Activated CD8-positive, alpha-beta T cell treated with anti-CD3 and anti-CD28 coated beads for 36 hours (primary cell): ENCODE measurements at places on chromosomes 1 and 21. TPM values are rescaled to one million over a fixed set of nuclear protein-coding genes. Genes with fewer than 3 reads are reported as not detected.

Gene NEXN
- 2.8 TPM for total RNA-seq

Gene A3GALT2
- not detected for total RNA-seq

Gene PTAFR
- total RNA-seq: 0.25 TPM

Gene JTB
- 153 TPM for total RNA-seq

- peaks cover 1% of the 10 kb centered on the region for H3K36me3 ChIP-seq
- DNase-seq: no peak
- H3K27ac ChIP-seq: no peak overlapping the region
- H3K27me3 ChIP-seq: no peaks in the 10 kb centered on the region
- H3K4me3 ChIP-seq: no peak overlapping the region
- no peaks in the 10 kb centered on the region for H3K4me1 ChIP-seq
These were observed 579.9 kb downstream of the DPYD start for GRCh38 chr1:97340951-97341350.

DNA sequence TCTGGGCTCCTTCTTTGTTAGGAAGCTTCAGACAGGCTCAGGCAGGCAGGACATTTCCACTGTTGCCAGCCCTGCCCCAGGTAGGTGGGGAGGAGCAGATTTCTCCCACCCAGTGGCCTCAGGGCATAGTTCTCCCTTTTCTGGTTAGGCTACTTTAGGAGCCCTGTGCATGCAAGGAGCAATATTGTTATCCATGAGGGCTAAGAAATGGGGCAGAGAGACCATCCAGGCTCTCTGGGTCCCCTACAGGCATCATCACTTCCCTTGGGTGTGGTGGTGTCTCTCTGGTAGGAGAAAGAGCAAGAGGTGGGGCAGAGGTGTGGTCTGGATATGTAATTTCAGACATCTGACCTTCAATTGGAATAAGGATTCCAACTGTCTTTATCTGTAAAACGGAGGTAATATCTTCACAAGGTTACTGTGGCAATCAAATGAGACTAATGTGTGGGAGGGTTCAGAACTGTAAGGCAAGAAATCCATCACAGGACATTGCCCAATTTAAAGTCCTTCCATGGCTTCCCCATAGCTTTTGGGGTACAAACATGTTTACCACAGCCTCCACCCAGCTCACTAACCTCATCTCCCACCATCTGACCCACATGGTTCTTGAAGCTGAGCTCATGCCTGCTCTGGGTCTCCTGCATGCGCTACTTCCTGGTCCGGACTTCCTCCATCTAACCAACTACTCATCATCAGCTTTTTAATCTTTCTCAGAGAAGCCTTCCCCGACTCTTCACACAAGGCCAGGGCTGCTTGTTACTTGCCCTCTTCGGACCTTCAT lies 26.1 kb downstream of the PCAT6 start:
- H3K4me1 ChIP-seq: peaks cover 43% of the 10 kb centered on the region
- H3K27me3 ChIP-seq: no peaks in the 10 kb centered on the region

DNA sequence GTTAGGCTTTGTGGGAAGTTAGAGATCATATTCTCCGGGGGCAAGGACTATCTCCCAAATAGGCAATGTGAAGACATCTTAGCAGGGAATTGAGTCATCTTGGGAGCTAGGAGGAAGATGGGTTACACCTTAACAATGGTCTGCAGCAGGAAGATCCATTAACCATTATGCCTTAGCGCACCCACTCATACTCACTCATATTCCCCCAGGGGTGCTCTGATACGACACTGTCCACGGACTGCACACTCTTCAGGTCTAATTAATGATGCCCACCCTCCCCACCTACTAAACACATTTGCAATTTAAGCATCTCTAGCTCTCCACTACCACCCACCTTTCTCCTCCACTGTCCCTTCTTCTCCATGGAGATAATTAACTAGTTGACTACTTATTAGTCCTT lies 857 bp upstream of the AK5 start:
- H3K4me3 ChIP-seq: peak overlapping the region; percentile 62
- peaks cover 2% of the 10 kb centered on the region for H3K27me3 ChIP-seq
- H3K4me1 ChIP-seq: peaks cover 22% of the 10 kb centered on the region
- H3K27ac ChIP-seq: no peak overlapping the region
- no peak for DNase-seq

DNA sequence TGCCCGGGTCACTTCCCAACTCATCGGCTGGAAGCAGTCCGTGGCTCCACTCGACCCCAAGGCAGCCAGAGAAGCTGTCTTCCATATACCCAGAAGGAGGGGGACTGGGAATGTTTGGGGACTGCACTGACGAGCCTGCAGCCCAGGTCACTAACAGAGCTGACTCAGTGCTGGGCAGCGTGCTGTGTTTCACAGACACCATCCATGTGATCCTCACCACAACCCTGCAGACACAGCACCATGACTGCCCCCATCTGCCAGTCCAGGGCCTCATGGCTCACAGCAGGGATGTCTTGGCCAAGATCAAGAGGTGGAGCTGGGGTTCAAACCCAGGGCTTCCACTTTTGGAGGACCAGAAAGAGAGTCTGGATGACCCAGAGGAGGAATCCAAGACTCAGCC lies 67.9 kb downstream of the KLHDC7A start:
- peaks cover 17% of the 10 kb centered on the region for H3K27me3 ChIP-seq
- H3K36me3 ChIP-seq: no peaks in the 10 kb centered on the region
- no peak for DNase-seq
- H3K27ac ChIP-seq: no peak overlapping the region
- H3K4me3 ChIP-seq: no peak overlapping the region
- no peaks in the 10 kb centered on the region for H3K4me1 ChIP-seq

DNA sequence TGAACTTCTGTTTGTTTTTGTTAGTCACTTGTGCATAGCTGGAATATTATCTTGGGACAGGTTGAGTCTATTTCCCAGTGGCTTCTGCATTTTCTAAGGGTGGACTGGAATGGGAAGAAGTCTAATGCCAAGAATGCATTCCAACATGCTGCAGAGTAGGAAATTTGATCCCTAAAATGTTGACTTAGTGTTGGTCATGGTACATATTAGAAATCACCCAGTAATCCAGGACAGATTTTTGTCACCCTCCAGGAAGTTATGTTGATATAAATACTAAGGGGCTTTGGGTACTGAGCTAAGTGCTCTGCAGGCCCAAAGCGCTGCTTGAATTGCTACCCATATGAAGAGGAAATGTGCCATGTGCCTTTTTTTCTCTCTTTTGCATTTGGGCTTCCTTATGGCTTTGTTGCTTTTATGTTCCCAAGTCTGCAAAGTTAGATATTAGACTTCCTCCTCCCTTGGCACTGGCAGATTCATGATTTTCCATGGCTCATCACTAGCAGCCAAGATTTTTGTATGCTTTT lies 10.0 kb downstream of the ARID1A start:
- peak overlapping the region; percentile 85 for H3K27ac ChIP-seq
- H3K27me3 ChIP-seq: no peaks in the 10 kb centered on the region
- no peak for DNase-seq
- H3K4me3 ChIP-seq: peak overlapping the region; percentile 62
- peaks cover 53% of the 10 kb centered on the region for H3K36me3 ChIP-seq
- H3K4me1 ChIP-seq: peaks cover 38% of the 10 kb centered on the region

GRCh38 chr1:192461684-192462083 lies 113.9 kb upstream of the RGS1 start:
- no peak overlapping the region for H3K27ac ChIP-seq
- no peak for DNase-seq
- peaks cover 12% of the 10 kb centered on the region for H3K27me3 ChIP-seq
- H3K4me3 ChIP-seq: no peak overlapping the region

DNA sequence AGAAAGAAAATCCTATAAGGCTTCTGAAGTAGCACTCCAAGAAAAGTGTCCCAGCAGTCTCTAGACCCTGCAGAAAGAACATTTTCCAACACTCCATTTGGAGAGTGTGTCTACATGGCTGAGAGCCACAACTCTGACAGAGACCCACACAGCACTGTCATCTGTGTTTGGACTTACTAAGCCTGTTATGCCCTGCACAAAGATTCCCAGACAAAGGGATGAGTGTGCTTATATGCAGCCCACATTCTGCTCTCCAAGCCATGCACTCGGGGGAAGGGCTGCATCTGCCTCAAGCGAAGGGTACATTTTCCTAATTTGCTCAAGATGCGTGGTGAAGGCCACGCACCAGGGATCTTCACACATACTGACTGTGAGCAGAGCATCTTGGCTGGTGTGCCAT lies 24.4 kb upstream of the SLAMF6 start:
- H3K27ac ChIP-seq: no peak overlapping the region
- DNase-seq: no peak
- H3K4me3 ChIP-seq: no peak overlapping the region
- no peaks in the 10 kb centered on the region for H3K27me3 ChIP-seq

GRCh38 chr1:220144051-220144450 lies 50.1 kb downstream of the IARS2 start:
- no peaks in the 10 kb centered on the region for H3K4me1 ChIP-seq
- no peak for DNase-seq
- H3K27ac ChIP-seq: no peak overlapping the region
- H3K4me3 ChIP-seq: no peak overlapping the region
- peaks cover 46% of the 10 kb centered on the region for H3K36me3 ChIP-seq

- H3K27ac ChIP-seq: no peak overlapping the region
- no peak for DNase-seq
- H3K27me3 ChIP-seq: peaks cover 12% of the 10 kb centered on the region
- no peaks in the 10 kb centered on the region for H3K4me1 ChIP-seq
- H3K4me3 ChIP-seq: no peak overlapping the region
These were observed 18.6 kb downstream of the LYPD8 start for GRCh38 chr1:248736977-248737376.

GRCh38 chr1:79785561-79785960 lies 779.0 kb upstream of the ADGRL4 start:
- no peak for DNase-seq
- no peak overlapping the region for H3K27ac ChIP-seq
- no peaks in the 10 kb centered on the region for H3K27me3 ChIP-seq
- H3K36me3 ChIP-seq: no peaks in the 10 kb centered on the region
- no peaks in the 10 kb centered on the region for H3K4me1 ChIP-seq
- no peak overlapping the region for H3K4me3 ChIP-seq

DNA sequence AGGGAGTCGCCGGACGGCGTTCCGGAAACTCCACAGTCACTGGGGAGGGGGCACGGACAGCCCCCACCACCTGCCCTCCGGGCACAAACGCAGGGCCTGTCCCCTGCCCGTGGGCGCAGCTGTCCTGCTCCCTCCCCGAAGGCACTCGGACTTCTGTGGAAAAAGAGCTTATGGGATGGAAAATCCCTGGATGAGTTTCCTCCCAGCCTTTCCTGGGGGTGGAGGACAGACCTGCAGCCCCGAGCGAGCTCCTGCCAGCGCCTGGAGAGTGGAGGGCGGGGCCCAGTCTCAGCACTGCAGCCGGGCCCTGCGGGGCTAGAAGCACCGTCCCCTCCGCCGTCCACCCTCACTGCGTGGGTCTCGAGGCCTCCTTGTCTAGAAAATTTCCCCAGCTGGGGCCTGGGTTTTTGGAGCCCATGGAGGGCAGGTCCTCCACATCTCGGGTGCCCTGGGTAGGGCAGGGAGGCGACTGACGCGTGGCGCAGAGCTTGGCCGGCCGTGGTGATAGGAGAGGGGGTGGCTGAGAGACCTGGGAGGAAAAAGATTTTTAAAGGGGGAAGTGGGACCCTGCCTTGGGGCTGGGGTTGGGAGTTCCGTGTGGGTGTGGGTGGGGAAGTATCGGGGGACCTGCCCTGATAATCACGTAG lies 6.4 kb upstream of the COL6A1 start:
- peaks cover 30% of the 10 kb centered on the region for H3K4me1 ChIP-seq
- no peak for DNase-seq
- H3K27me3 ChIP-seq: peaks cover 15% of the 10 kb centered on the region
- H3K4me3 ChIP-seq: peak overlapping the region; percentile 7
- H3K36me3 ChIP-seq: no peaks in the 10 kb centered on the region

DNA sequence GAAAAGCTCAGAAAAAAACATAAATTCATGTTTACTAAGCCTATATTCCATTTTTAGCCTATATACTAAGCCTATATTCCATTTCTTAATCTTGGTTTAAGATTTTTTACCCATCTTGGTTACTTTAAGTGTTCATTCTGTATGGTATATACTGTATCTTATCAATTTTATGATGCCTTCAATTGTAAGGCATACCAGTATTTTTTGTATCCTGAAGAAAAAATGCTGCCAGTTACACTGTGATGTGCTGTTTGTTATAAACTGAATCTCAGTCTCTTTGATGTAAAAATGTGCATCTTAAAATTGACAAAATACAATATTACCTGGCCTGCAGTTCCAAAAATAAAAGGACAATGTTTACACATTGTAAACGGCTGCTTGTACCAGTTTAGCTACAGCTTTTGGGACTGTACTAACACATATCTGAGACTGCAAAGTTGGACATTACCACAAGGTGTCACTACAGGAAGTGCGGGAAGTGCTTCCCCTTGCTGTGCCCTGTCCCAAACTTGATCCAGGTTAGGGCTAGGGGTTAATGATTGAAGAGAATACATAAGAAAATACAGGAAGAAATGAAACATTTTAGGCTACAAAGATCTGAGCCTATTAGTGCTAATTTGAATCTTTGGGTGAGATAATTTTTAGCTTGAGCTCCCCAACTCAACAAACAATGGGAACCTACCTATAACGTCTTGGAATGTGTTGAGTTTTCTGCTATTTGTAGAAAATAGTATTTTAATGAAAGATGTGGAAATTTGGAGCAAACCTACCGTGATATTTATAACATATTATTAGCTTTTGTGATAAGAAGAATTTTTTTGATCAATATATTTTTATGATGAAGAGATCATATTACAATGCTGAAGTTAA lies 108.9 kb downstream of the LBR start:
- H3K4me1 ChIP-seq: no peaks in the 10 kb centered on the region
- H3K27ac ChIP-seq: no peak overlapping the region
- no peak overlapping the region for H3K4me3 ChIP-seq
- peak; percentile 26 for DNase-seq
- H3K36me3 ChIP-seq: no peaks in the 10 kb centered on the region

DNA sequence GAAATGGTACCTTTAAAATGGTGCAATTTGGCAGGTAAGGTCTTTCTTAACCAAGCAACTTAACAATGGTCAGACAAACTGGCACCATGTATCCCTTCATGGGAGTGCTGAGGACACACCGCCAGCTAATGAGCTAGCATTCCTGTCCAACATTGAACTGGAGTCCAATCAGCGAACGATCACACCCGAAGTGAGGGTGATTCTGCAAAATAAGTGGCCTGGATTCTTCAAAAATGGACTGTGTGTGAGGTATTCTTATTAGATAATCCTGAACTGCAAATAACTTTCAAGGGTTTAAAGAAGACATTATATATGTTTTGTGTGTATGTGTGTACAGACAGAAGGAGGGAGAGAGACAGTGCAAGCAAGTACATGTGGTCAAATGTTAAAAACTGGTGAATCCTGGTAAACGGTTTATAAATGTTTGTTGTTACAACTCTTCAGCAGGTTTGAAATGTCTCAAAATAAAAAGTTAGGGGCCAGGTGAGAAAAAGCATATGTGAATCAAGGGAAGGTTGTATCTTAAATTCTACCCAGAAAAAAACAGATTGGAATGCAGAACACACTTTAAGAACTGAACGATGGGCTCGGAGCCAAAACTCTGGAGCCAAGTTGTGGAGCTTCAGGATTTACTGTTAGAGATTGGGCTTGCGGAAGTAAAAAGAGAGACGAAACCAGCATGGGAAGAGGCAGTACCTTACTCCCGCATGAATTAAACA lies 20.9 kb downstream of the GADD45A start:
- H3K27me3 ChIP-seq: no peaks in the 10 kb centered on the region
- H3K27ac ChIP-seq: no peak overlapping the region
- no peaks in the 10 kb centered on the region for H3K36me3 ChIP-seq
- DNase-seq: no peak
- no peak overlapping the region for H3K4me3 ChIP-seq
- peaks cover 6% of the 10 kb centered on the region for H3K4me1 ChIP-seq
